Left lung (tissue), 14 donors: ENCODE measurements at places on chromosomes 16 and 17.
A peak's percentile ranks its signal among the peaks of the same experiment; 100 is the strongest.

- DNase-seq = no peak
Measured at GRCh38 chr16:74936902-74937560, 47.9 kb downstream of the WDR59 start.

DNA sequence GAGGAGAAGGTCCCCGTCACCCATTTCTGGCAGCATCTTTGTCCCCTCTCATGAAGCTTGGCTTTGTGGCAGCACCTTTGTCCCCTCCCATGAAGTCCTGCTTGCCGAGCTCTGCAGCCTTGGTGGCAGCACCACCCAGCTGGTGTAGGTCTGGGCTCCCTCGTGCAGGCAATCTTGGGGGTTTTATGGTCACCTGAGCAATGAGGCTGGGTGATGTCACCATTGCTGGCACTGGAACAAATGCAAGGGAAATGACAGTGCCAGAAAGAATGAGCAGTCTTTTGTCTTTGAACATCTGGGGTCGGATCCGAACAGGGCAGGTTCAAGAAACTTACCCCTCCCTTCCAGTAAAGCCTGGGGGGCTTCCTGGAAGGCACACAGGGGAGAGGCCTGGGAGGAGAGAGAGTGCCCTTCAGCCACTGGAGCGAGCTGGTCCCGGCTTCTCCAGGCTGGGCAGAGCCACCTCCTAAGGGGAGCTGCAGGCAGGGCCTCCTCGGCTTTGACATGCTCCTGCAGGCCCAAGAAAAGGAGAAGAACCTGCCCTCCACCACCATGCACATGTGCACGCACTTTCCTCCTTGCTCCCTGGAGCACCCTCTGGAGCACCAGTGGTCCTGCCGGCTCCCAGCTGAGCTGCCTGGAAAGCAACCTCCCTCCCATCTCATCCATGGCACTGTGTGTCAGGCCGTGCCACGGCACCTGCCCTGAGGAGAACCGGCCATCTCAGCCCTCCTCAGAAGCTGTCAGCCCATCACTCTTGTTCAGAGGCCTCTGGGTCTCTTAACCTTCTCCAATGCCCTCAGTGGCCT lies 16.0 kb downstream of the BTBD17 start:
- no peak for DNase-seq

DNA sequence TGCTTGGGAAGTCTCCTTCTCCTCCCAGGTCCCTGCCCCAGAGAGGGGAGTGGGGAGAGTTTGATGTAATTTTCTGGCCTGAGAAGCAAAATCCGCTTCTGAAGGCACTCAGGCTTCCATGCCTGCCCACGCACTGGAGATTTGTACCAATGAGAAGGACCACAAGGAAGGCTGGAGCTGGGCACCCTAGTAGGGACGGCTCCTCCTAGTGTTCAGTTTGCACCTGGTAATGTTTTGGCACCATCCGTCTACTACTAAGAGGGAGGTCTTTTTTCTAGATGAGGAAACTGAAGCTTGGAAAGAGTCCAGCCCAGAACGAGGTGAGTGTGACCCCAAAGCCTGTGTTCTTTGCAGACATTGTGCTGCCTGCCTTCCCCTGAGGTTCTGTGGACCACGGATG lies 83.6 kb upstream of the NLRP1 start:
- no peak for DNase-seq

DNA sequence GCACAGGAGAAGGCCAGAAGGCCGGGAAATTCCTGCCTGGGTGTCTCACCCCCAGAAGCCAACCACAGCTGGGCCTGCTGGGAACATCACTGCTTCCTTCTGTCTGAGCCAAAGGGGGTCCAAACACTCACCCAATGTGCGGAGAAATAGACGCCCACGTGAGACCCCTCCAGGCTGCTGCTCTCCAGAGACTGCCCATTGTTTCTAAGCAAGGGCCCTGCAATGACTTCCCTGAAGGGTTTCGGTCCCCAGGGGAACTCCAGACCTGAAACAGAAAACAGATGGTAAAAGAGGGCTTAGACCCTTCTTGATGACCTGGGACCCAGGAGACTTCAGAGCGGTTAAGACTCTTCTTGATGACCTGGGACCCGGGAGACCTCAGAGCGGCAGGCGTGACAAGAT lies 41.3 kb downstream of the MRM3 start:
- no peak for DNase-seq

GRCh38 chr17:11871773-11872172 lies 125.5 kb downstream of the ZNF18 start:
- DNase-seq = no peak

DNA sequence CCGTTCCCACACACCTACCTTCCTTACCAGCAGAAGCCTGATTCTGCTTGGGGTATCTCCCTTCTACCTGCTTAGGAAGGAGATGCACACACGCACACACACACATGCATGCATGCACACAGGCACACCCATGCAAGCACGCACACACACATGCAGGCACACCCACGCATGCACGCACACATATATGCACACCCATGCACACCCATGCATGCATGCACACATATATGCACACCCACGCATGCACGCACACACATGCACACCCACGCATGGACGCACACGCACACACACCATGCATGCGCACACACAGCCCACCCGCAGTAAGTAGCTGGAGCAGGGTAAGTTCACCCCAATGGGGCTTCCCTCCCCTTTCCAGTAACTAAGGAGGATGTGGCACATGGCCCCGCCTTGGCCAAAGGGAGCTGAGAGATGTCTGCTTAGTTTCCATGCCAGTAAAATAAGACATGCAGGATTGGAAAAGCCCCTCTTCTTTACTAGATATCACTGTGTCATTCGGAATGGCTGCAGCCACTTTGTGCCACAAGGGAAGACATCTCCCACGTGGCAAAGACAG lies 33.7 kb downstream of the ADCY9 start:
- DNase-seq = no peak

- DNase-seq = no peak
Measured at GRCh38 chr17:34045990-34046389, 209.1 kb upstream of the CCL2 start.

GRCh38 chr16:87694441-87695125 lies 71.2 kb downstream of the KLHDC4 start:
- DNase-seq = no peak

GRCh38 chr17:83151056-83151441 lies 71.6 kb downstream of the METRNL start:
- DNase-seq = peak; percentile 19

- no peak for DNase-seq
Measured at GRCh38 chr17:65314212-65314611, 177.0 kb downstream of the RGS9 start.

DNA sequence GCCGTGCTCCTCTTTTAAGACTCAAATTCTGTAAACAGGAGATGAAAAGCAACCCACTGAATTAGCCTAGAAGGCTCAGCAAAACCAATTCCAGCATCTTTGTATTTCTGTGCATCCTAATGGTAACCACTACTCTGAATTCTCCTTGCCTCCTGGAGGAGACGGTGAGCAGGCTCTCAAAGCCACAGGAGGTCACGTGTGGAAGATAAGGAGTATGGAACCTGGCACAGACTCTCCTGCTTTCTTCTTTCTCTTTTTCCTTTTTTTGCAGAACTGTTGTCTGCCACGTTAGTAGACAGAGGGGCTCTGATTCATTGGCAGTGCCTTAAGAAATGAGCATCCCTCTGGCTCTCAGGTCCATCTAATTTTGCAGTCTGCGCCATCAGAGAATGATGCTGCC lies 44.4 kb downstream of the VPS53 start:
- DNase-seq = no peak

GRCh38 chr17:15403276-15403939 lies 62.0 kb upstream of the TEKT3 start:
- DNase-seq = no peak

DNA sequence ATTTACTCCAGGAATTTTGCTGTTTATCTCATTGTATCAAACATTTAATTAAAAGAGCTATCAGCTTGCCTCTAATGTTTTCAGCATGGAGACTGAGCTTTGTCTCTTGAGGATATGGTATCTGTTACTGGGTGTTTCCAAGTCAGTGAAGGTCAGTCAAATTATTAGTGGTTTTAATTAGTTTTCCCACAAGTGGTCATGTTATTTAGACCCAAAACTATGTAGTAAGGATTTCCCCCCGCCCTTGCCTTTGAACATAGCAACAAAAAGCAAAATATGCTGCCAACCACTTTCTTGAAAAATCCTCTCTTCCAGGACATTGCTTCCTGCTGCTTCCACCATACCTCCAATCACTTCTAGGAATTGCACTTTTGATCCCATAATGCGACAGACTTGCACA lies 355.6 kb downstream of the GRIN2A start:
- no peak for DNase-seq
